ENCODE measurements at places on chromosomes 16 and 17. TPM values are rescaled to one million over a fixed set of nuclear protein-coding genes. Genes with fewer than 3 reads are reported as not detected.

Gene AATK
- 19.0 TPM for total RNA-seq

Gene DOC2B
- total RNA-seq = not detected

DNA sequence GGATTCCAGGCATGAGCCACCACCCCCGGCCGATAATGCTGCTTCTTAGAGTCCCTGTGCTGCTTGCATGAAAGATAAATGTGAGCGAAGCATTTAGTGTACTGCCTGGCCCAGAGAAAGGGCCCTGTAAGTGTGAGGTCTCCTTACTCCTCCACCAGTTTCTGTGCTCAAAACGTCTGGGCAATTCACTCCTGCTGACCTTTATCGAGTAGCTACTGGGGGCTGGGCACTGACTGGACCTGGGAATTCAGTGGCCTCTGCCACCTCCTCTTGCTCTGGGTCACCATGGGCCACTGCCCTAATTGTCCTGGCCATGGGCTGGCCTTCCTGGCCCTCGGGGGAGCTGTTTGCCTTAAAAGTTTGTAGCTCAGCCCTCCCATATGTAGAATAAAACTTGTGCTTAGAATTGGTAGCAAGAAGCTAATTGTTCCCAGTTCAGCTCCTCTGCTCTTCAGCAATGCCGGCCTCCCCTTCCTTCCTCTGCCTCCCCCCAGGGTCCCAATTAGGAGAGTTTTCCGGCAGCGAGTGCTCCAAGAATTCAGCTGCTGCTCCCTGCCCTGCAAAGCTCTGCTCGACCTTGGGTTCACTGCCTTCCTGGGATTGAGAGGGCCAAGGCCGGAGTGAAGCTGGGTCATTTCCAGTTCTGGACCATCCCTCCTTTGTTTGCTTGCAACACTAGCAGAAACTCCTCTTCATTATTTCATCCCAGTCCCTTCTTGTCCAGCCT is 98.9 kb upstream of the CDC42EP4 start:
- DNase-seq = no peak

DNA sequence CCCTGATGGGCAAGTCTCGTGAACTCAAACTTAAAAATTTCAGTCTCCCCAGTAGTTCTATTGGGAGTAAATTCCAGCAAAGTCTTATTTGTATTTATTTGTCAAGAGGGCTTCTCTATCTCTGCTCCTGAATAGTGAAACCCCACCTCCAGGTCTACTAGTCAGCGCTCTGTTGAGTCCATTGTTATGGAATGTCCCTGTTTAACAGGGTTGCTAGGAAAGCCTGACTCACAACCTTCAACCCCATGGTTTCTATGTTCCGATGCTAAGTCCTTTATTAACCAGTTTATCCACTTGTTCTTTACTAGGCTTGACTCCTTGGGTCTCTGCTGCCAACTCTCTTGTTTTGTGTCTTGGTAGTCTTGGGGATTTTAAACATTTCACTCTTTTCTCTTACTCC is 250.7 kb upstream of the MYOCD start:
- DNase-seq = no peak

- no peak for DNase-seq
Observed at GRCh38 chr17:30212750-30213149, 22.7 kb downstream of the SLC6A4 start.

- DNase-seq = no peak
Observed at GRCh38 chr16:85626191-85626981, 13.3 kb downstream of the GSE1 start.

GRCh38 chr17:76405967-76406647 is 21.7 kb downstream of the SPHK1 start:
- DNase-seq = no peak

DNA sequence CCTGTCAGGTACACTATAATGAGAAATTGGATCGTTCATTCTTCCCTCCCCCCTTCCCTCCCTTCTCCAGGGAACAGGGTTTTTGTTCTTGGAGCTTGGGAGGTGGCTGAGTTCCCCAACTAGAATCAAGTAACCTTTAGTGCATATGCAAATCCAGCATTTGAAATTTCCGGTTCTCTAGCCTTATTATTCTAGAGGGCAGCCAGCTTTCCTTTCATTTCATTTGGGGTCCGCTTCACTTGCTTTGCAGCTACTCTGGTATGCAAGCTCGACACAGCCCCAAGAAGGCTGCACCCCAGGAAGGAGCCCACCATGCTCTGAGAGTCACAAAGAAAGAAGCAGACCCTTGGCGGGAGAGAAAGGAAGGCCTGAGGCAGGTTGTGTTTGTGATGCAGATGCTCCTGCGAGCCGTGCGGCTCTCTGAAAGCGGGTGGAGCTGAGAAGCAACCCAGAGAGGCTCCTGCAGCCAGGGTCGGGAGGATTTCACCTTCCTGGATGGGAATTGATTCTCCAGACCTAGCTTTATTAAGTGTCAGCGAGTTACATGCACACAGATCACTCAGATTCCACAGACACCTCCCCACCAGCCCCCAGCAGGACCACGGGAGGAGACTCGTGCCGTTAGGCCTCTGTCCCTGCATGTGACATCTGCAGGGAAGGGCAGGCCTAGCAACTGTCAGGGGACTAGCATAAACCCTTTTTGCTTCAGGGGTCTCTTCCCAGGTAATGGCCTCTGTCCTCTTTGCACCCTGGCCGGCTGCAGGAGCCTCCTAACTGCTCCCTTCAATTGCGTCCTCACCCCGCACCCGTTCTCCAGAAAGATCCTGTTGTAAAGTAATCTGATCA is 34.5 kb downstream of the PMM2 start:
- no peak for DNase-seq
